ENCODE measurements at places on chromosomes 1 and 21. TPM values are rescaled to one million over a fixed set of nuclear protein-coding genes. Genes with fewer than 3 reads are reported as not detected.

GRCh38 chr1:214220891-214221290, 60.1 kb upstream of the SMYD2 start:
- H3K4me3 ChIP-seq, result no peak overlapping the region
- peaks cover 46% of the 10 kb centered on the region for H3K27me3 ChIP-seq
- DNase-seq, result no peak
- peaks cover 4% of the 10 kb centered on the region for H3K4me1 ChIP-seq
- no peak overlapping the region for H3K27ac ChIP-seq

- H3K27me3 ChIP-seq, result no peaks in the 10 kb centered on the region
- no peak overlapping the region for H3K27ac ChIP-seq
- DNase-seq, result no peak
- no peaks in the 10 kb centered on the region for H3K4me1 ChIP-seq
- H3K36me3 ChIP-seq, result no peaks in the 10 kb centered on the region
Measured at GRCh38 chr21:36806103-36806502, 107.2 kb downstream of the SIM2 start.

HENMT1 gene
- 23.6 TPM for total RNA-seq

RNU1-3 gene
- total RNA-seq, result 2,477 TPM

AMY1C gene
- total RNA-seq, result not detected
